Karpas-422 (cell line): ENCODE measurements at places on chromosomes 16 and 17. TPM values are rescaled to one million over a fixed set of nuclear protein-coding genes. Genes with fewer than 3 reads are reported as not detected.

TBC1D3I gene
- total RNA-seq = not detected in 2 replicates

NGFR gene
- 0.07 TPM in 1 of 2 replicates, not detected in the other for total RNA-seq

GRCh38 chr17:9283909-9284308 lies 262.6 kb downstream of the NTN1 start:
- H3K4me1 ChIP-seq = no peaks in the 10 kb centered on the region
- no peak for DNase-seq
- no peaks in the 10 kb centered on the region for H3K27me3 ChIP-seq
- no peak overlapping the region for H3K27ac ChIP-seq

GRCh38 chr16:73432850-73433730 lies 385.2 kb upstream of the ZFHX3 start:
- no peak overlapping the region for H3K4me3 ChIP-seq
- H3K36me3 ChIP-seq = no peaks in the 10 kb centered on the region

GRCh38 chr17:38608648-38609047 lies 2.9 kb upstream of the SRCIN1 start:
- no peaks in the 10 kb centered on the region; the same call in 1 of the 2 replicates for H3K27me3 ChIP-seq
- peaks cover 10% of the 10 kb centered on the region for H3K4me1 ChIP-seq
- H3K36me3 ChIP-seq = 0 out of 2 replicates have a peak, but pooled peaks cover 2% of the 10 kb centered on the region
- H3K4me3 ChIP-seq = no peak overlapping the region
- no peak for DNase-seq
- H3K27ac ChIP-seq = no peak overlapping the region

DNA sequence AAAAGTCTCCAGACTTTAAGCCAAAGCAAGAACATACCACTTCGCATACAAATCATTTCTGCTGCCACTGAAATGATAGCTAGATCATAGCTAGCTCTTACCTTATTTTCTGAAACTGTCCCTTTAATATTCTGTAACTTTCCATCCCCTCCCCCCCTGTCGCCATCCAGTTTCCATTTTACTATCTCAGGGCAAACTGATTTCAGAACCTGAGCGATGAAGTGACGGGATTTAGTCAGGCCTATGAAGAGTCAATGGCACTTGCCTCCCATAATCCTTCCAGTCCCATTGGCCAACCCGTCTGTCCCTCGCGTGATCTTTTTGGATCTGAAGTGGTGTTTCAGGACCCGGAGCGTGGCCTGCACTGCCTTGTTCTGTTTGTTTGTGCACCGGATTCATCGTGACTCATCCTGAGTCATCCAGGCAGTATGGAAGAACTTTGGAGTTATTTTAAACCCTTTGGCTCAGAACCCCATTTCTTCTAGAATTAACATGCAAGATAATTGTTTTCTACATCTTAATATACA lies 199.8 kb upstream of the CHMP6 start:
- no peaks in the 10 kb centered on the region for H3K27me3 ChIP-seq
- no peak overlapping the region for H3K4me3 ChIP-seq
- no peaks in the 10 kb centered on the region for H3K36me3 ChIP-seq
